Activated CD4-positive, alpha-beta T cell treated with anti-CD3 and anti-CD28 coated beads, Interleukin-2, Interleukin-6, amounts not matched to agents 100 ng/mL and 50 ng/mL, durations not matched to agents 16 hours and 8 hours (primary cell): ENCODE measurements at places on chromosomes 1 and 21.

GRCh38 chr1:222967466-222968240, 152.8 kb downstream of the DISP1 start:
- DNase-seq = no peak

- DNase-seq = no peak
Measured at GRCh38 chr1:172600615-172601014, 58.3 kb upstream of the FASLG start.

- no peak for DNase-seq
Measured at GRCh38 chr1:15733218-15733725, 2.8 kb upstream of the SLC25A34 start.

DNA sequence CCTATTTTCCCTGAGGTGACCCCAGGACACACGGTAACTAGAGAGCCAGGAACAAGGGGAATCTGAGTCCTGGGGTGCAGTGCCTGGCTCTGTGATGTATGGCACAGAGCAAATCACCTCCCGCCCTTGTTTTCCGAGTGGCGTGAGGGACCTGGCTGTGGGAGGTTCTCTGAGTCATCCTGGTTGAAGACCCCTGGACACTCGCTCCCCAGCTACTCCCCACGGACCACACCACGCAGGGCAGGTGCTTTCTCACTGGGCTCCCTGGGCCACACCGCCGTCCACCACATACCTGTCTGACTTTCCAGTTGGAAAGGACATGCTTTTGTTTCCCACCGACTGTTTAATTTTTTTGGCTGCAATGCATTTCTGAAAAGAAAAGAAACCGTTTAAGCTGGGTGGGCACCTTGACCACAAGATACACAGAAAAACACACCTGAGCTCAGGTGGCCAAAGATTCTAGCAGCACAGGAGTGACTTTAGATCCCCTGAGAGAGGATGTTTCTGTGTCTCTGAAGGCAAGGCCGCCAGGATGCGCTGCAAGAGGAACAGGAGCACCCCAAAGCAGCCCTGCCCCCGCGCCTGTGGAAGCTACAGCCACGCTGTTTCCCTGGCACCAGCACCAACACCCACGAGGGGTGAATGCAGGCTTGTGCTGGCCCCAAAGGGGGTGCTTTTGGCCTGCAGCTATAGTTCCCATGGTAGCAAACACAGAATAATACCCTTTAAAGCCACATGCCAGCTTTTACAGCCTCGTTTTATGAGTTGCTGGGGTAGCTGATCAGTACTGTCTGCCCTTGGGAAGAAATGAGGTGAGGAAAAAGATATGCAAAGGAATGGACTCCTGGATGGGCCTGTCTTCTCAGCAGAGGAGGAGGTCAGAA, 8.1 kb upstream of the SRM start:
- no peak for DNase-seq

- no peak for DNase-seq
Measured at GRCh38 chr1:64703600-64703999, 41.3 kb upstream of the RAVER2 start.

GRCh38 chr1:8352886-8353785, 35.2 kb downstream of the SLC45A1 start:
- no peak for DNase-seq

- DNase-seq = no peak
Measured at GRCh38 chr1:9316512-9316911, 23.8 kb downstream of the SPSB1 start.

DNA sequence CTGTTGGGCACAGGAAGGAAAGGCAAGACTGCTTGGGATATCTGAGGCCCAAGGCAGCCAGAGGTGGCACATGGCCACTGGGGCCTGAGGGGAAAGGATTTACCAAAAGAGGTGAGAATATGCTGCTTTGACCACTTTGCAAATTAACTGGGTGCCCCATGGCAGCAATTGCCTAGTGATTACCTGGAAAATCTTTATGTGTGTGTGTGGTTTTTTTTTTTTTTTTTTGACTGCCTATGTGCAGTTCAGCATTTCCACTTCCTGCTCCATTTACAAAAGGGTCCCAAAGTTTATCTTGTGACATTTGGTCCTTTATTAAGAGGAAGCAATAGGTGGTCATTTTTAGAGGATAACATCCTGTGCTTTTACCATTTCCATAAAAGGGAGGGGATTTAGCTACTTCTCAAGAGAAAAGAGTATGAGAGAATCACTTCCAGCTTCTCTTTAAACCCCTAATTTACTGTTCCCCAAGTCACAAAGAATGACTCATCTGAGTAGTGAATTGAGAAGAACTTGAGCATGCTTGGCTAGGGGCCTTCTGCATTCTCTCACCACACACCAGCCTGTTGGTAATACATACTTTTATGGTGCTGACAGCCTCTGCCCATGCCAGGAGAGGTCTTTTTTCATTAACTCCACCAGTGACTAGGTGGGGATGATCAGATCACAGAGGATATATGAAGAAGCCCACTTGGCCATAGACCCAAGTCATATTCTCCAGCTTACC, 52.1 kb downstream of the SYDE2 start:
- DNase-seq = peak; percentile 76

GRCh38 chr1:154886281-154887015, 16.4 kb upstream of the KCNN3 start:
- peak; percentile 56 for DNase-seq

DNA sequence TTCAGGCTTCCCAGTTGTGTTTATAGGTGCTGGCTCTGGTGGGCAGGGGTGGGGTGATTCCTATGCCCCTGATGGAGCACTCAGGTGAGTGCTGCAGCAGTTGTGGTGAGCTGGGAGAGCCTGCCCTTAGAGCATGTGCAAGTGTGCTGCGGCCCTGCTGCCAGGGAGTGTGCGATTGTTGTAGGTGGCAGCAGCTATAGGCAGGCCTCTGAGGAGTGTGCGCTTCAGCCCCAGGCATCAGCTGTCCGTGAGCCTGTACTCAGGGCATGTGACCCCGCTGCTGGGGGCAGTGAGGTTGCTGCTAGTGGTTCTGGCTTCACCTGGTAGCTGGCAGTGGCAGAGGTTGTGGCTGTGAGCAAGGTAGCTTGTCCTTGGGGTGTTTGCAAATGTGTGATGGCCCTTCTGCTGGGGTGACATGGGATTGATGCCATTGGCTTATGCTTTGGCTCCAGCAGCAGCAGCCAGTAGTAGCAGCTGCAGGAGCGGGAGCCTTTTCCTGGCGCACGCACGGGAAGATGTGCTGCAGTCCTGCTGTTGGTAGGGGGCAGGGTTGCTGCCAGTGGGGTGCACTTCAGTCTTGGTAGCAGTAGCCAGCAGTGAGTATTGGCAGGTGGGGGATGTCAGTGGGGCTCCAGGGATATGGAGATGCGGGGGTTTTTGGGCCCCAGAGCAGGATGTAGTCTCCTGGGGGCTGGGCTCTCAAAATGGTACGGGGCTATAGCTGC, 37.7 kb downstream of the SYCP1 start:
- no peak for DNase-seq

GRCh38 chr1:229380536-229381160, 37.8 kb upstream of the CCSAP start:
- DNase-seq = no peak

DNA sequence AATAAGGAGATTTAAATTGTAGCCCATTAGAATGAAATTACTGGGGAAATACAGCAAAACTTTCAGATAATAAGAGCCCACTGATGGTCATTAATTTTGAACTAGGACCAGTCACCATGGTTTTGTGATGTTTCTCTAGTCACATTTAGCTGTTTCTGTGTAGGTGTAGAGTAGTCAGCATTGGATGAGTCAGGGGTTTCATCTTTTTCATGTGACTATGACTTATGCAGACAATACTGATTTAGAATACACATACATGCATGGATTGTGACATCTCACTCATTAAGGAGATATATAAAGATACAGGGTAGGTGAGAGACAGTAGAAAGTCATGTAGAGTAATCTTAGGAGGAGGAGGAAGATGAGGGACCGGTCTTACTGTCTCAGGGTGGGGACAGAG, 1192.7 kb downstream of the KCNT2 start:
- DNase-seq = no peak

- DNase-seq = no peak
Measured at GRCh38 chr21:46078322-46078977, 19.5 kb upstream of the COL6A2 start.

GRCh38 chr1:82700476-82700875, 899.7 kb downstream of the ADGRL2 start:
- DNase-seq = no peak

- no peak for DNase-seq
Measured at GRCh38 chr1:108758796-108759195, 12.3 kb downstream of the STXBP3 start.

DNA sequence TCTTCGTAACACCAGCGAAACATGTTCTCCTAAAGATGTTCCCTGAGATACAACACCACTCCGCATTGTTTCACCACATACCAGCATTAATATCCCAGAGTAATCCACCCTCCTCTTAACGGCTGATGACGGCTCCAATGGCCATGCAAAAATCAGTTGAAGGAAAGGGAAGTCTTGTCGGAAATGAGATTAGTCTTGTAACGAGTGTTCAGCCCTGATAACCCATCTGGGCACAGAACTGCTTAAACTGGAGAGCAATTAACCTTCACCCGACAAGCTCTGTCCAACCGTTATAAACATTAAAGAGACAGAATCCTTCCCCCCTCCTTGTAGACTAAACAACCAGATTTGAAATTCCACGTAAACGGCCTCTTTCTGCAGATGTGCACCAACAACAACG, 21.9 kb downstream of the ERG start:
- DNase-seq = no peak
